Stimulated activated CD8-positive, alpha-beta memory T cell treated with anti-CD3 and anti-CD28 coated beads, Interleukin-15, amount 100 ng/mL, for 48 hours (primary cell): ENCODE measurements at places on chromosomes 6 and 20.

GRCh38 chr6:33815854-33816253, 12.1 kb upstream of the MLN start:
- no peak for DNase-seq

- peak; percentile 74 for DNase-seq
These were observed 30.8 kb downstream of the SF3B5 start for GRCh38 chr6:144064402-144065212.

GRCh38 chr6:43170417-43170930, 595 bp upstream of the SRF start:
- DNase-seq = no peak

DNA sequence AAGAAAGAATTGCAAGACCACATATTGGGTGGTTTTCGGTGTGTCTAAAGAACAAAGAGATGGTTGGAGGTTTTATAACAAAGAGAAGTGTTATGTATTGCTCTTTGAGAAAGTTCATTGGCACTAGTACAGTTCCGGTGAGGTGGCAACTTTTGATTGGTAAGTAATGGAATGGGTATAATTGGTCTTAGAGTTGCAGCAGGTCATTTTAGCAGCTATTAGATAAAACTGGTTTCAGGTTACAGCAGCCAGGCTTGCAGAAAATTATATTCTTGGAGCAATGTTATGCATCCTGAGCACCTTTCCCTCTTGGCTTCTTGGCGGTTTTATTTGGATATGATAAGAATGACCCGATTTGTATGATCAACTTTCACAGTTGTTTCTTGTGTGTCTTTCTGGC, 12.3 kb upstream of the SSTR4 start:
- no peak for DNase-seq

- peak; percentile 52 for DNase-seq
These were observed 474 bp downstream of the CEBPB start for GRCh38 chr20:50191065-50191543.

GRCh38 chr20:2693286-2694007, 867 bp downstream of the EBF4 start:
- DNase-seq = no peak

- no peak for DNase-seq
These were observed 198.6 kb downstream of the MMUT start for GRCh38 chr6:49264496-49264895.
